ENCODE measurements at places on chromosomes 6 and 20.

- no peak for DNase-seq
Observed at GRCh38 chr20:61052195-61052750, 199.8 kb upstream of the CDH4 start.

GRCh38 chr6:98640366-98640765 lies 194.0 kb upstream of the POU3F2 start:
- no peak for DNase-seq

- peak; percentile 28 for DNase-seq
Observed at GRCh38 chr6:133973109-133973971, 20.3 kb downstream of the TBPL1 start.

DNA sequence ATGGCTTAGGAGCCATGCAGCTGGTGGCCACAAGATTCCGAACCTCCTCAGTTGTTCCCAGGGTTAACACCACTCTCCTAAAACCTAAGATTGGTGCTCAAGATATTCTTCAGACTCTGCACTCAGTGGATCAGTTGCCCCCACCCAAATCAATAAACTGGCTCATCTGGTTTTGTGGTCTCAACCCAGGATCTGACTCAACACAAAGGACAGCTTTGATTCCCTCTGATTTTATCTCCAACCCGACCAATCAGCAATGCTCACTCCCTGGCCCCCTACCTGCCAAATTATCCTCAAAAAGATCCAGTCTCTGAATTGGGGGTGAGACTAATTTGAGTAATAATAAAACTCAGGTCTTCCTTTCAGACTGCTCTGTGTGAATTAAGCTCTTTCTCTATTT lies 137.5 kb downstream of the EYS start:
- no peak for DNase-seq

DNA sequence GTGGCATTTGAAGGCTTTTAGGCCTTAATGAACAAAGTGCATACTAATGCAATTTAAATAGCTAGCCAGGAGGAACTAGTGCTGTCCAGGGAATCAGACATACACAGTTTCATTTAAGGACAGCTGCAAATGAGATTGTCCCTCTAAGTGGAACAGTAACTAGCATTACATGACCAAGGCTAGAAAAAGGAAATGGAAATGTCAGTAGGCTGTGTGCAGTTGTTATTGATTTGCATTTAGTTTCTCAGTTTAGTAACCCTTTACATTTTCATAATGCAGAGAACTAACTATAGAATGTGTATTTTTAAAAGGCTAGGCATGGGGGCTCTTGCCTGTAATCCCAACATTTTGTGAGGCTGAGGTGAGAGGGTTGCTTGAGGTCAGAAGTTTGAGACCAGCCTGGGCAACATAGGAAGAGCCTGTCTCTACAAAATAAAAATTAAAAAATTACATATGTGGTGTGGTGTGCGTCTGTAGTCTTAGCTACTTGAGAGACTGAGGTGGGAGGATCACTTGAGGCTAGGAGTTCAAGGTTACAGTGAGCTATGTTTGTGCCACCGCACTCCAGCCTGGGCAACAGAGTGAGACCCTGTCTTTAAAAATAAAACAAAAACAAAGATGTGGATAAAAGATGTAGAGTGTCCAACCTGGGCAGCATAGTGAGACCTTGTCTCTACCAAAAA lies 468.0 kb downstream of the UTRN start:
- DNase-seq = no peak
